Activated CD8-positive, alpha-beta memory T cell treated with anti-CD3 and anti-CD28 coated beads, Interleukin-2, amount 10 ng/mL, durations not matched to agents 7 days and 5 days (primary cell): ENCODE measurements at places on chromosomes 1 and 21. TPM values are rescaled to one million over a fixed set of nuclear protein-coding genes. Genes with fewer than 3 reads are reported as not detected.

DNA sequence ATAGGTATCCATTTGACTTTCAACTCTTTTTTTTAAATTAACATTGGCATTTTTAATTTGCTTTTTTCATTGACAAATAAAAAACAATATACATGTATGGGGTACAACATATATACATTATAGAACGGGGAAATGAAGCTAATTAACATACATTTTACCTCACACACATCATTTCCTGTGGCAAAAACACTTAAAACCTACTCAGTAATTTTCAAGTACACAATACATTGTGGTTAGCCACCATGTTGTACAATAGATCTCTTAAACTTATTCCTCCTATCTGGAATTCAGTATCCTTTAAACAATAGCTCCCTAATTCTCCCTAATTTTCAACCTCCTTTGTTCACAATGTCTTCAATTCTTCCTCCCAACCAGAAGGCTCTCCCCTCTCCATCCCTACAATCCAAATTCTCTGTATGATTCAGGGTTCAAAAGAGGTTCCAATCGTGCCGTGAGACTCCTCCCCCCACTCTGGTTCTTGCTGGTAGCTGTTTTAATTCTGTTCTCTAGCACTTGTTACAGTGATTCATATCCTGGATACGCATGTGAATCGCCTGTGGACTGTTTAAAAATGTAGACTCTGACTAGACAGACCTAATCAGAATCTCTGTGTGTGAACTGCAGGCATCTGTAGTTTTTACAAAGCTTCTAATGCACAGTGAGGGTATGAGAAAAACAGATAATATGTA lies 87.6 kb upstream of the DUSP10 start:
- H3K27me3 ChIP-seq: no peaks in the 10 kb centered on the region
- DNase-seq: peak; percentile 86
- peak overlapping the region; percentile 97 for H3K27ac ChIP-seq
- H3K4me3 ChIP-seq: peak overlapping the region; percentile 67
- H3K4me1 ChIP-seq: peaks cover 76% of the 10 kb centered on the region

DNA sequence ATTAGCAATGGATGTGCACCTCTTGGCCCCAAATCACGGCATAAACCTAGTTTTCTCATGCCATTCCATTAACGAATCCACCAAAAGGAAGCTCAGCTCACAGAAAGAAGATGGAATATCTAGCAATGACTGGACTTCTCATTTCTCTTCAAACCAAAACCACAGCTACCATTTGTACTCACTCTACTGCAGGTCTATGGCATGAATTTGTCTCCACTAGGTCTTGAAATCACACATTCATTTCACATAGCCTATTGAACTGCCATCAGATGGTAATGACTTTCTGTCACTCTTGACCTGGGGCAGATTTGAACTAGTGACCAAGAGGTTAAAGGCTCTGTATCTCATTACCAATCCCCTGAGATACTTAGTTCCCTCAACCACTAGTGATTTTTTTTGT lies 382.7 kb downstream of the DPYD start:
- H3K4me1 ChIP-seq: peaks cover 7% of the 10 kb centered on the region
- H3K27me3 ChIP-seq: no peaks in the 10 kb centered on the region
- no peak overlapping the region for H3K4me3 ChIP-seq
- H3K27ac ChIP-seq: no peak overlapping the region
- no peak for DNase-seq

Gene DTL
- 97.2 TPM for total RNA-seq

DNA sequence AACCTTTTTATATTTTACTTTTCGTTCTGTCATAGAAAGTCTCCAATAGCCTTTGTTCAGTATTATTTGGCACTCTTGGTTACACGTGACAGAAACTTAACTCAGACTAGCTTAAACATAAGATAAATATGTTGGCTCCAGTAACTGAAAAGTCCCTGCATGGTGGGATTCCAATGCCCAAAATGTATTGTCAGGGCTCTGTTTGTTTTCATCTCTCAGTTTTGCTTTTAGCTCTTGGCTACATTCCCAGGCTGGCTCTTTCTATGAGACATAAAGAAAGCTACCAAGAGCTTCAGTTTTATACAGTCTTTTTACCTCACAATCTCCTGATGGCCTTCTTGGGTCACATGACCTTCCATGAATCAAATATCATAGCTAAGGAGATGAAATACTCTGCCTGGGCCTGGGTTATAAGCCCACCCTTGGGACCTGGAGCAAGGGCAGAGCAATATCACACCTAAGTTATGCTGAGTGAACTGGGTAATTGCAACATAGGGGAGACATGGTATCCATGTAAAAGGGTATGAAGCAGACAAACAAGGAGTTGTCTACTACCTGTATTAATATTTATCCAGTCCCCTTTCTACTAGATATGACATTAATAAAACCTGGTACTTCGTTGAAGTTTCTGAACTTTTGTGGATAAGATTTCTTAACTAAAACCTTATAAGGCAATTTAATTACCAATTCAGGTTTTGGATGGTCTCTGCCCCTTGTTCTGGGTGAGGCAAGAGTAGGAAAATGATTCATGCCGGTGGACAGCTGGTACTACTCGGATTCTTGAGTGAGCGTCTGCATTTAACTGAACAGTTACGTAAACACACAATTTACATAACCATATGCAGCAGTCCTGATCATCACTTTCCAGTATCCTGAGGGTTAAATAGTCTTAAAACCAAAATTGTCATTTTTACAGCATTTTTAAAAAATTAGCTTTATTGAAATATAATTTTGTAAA lies 442.3 kb downstream of the GPATCH2 start:
- no peaks in the 10 kb centered on the region for H3K36me3 ChIP-seq
- H3K4me3 ChIP-seq: no peak overlapping the region
- H3K27me3 ChIP-seq: no peaks in the 10 kb centered on the region
- no peak overlapping the region for H3K27ac ChIP-seq

GRCh38 chr1:231807541-231807940 lies 181.0 kb downstream of the DISC1 start:
- no peaks in the 10 kb centered on the region for H3K27me3 ChIP-seq
- H3K27ac ChIP-seq: no peak overlapping the region
- H3K4me3 ChIP-seq: no peak overlapping the region
- no peaks in the 10 kb centered on the region for H3K4me1 ChIP-seq
- no peaks in the 10 kb centered on the region for H3K36me3 ChIP-seq

DNA sequence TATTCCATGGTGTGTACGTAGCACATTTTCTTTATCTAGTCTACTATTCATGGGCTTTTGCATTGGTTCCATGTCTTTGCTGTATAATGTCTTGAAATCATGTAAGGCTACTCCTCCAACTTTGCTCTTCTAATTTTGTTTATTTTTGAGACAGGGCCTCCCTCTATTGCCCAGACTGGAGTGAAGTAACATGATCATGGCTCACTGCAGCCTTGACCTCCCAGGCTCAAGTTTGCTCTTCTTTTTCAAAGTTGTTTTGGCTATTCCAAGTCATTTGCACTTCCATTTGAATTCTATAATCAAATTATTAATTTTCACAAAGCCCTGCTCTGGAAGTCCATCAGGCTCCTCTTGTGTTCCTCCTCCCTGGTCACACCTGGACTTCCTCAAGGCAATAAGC lies 90.2 kb upstream of the SGIP1 start:
- H3K4me1 ChIP-seq: peaks cover 47% of the 10 kb centered on the region
- H3K4me3 ChIP-seq: no peak overlapping the region
- peaks cover 13% of the 10 kb centered on the region for H3K27me3 ChIP-seq
- no peak for DNase-seq
- no peak overlapping the region for H3K27ac ChIP-seq
- peaks cover 2% of the 10 kb centered on the region for H3K36me3 ChIP-seq

GRCh38 chr1:147904726-147905125 lies 2.1 kb downstream of the GJA8 start:
- H3K4me1 ChIP-seq: peaks cover 15% of the 10 kb centered on the region
- H3K27ac ChIP-seq: peak overlapping the region; percentile 57
- no peaks in the 10 kb centered on the region for H3K36me3 ChIP-seq
- no peak overlapping the region for H3K4me3 ChIP-seq
- DNase-seq: no peak

GRCh38 chr1:33097137-33097611 lies 16.2 kb downstream of the AZIN2 start:
- H3K4me3 ChIP-seq: no peak overlapping the region
- H3K36me3 ChIP-seq: peaks cover 21% of the 10 kb centered on the region
- H3K4me1 ChIP-seq: peaks cover 80% of the 10 kb centered on the region
- DNase-seq: peak; percentile 47
- H3K27ac ChIP-seq: peak overlapping the region; percentile 97

DNA sequence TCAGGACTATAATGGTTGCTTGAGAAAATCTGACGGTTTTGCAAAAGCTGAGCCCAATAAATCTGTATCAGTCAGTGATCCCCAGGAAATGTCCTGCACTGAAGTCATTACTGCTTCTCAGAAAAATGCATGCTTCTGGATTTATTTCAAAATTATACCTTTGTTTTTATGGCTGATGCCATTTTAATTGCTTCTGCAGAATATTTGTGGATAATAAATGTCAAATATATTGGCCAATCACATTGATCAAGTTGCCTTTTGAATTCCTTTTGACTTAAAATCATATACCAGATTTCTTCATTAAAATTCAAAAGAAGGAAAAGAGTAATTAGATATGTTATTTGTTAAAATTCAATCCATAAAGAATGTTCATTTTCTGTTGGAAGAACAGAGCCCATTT lies 842.9 kb upstream of the ADGRL4 start:
- no peak for DNase-seq
- no peak overlapping the region for H3K4me3 ChIP-seq
- no peaks in the 10 kb centered on the region for H3K4me1 ChIP-seq
- H3K27ac ChIP-seq: no peak overlapping the region

DNA sequence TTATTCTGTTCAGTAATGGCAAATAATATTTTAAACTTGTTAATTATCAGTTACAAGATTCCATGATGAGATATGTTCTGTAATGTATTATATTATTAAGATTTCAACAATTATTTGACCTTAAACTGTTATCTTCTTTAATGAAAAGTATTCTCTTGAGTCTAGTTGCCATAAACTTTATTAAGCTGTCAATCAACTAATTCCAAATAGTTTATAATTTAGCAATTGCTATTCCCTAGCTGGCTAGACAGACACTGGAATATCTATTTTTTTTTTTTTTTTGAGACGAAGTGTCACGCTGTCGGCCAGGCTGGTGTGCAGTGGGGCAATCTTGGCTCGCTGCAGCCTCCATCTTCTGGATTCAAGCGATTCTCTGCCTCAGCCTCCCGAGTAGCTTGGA lies 3.8 kb downstream of the CMPK1 start:
- DNase-seq: no peak
- peaks cover 22% of the 10 kb centered on the region for H3K4me1 ChIP-seq
- H3K4me3 ChIP-seq: no peak overlapping the region
- H3K27me3 ChIP-seq: no peaks in the 10 kb centered on the region
- no peak overlapping the region for H3K27ac ChIP-seq

Gene ANKRD34A
- total RNA-seq: 3.8 TPM

Gene CFAP298
- 40.1 TPM for total RNA-seq

DNA sequence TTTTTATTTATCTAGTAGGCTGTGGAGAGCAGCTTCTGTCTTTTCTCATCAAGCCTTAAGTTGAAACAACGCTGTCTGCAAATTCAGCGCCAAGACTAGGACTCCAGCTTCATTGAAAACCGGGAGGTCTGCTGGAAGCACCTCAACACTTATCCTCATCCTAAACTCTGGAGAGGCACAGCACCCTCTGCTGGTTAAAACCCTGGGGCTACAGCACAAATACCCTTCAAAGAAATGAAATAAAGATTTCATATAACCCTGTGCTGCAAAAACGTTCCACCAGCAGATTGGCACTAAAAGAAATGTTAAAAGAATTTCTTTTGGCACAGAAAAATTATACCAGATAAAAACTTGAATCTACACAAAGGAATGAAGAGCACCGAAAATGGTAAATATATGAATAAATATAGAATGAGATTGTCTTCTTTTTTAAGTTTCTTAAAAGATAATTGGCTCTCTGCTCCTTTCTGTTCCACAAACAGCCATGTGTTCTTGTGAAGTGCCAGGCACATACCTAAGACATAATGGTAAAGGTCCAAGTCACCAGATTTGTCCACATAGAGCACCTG lies 227.7 kb upstream of the SAMSN1 start:
- DNase-seq: peak; percentile 73
- H3K27me3 ChIP-seq: peaks cover 6% of the 10 kb centered on the region
- H3K27ac ChIP-seq: no peak overlapping the region
- no peaks in the 10 kb centered on the region for H3K4me1 ChIP-seq
- H3K4me3 ChIP-seq: no peak overlapping the region
